Left colon (tissue), 2 donors: ENCODE measurements at places on chromosomes 7 and 10. TPM values are rescaled to one million over a fixed set of nuclear protein-coding genes. Genes with fewer than 3 reads are reported as not detected.

UBE2D1 gene
- 13.3 TPM for total RNA-seq

OR6V1 gene
- total RNA-seq = not detected

ASB10 gene
- total RNA-seq = not detected

TMEM178B gene
- total RNA-seq = 0.31 TPM

KLF14 gene
- total RNA-seq = not detected

GPR158 gene
- 0.15 TPM for total RNA-seq

KNDC1 gene
- 0.20 TPM for total RNA-seq
